Activated CD4-positive, alpha-beta T cell treated with anti-CD3 and anti-CD28 coated beads, Interleukin-2, amount 50 U/mL, for 1 hour (primary cell): ENCODE measurements at places on chromosomes 5 and 9.

DNA sequence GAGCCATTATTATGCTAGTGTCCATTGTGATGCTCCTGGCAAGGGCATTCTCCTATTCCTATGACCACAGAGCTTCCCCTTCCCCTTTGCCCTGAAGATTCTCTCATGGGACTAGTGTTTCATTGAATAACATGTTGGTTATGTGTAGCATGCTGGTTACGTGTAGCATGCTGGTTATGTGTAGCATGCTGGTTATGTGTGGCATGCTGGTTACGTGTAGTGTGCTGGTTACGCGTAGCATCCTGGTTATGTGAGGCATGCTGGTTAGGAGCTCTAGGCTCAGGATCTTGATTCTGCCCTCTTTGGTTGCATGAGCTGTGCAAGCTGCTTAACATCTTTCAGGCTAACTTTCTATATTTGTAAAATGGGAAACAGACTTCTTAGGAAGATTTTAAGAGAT is 46.5 kb upstream of the GPR151 start:
- no peak for DNase-seq

- DNase-seq = no peak
Measured at GRCh38 chr9:20391208-20391607, 231.1 kb downstream of the MLLT3 start.

DNA sequence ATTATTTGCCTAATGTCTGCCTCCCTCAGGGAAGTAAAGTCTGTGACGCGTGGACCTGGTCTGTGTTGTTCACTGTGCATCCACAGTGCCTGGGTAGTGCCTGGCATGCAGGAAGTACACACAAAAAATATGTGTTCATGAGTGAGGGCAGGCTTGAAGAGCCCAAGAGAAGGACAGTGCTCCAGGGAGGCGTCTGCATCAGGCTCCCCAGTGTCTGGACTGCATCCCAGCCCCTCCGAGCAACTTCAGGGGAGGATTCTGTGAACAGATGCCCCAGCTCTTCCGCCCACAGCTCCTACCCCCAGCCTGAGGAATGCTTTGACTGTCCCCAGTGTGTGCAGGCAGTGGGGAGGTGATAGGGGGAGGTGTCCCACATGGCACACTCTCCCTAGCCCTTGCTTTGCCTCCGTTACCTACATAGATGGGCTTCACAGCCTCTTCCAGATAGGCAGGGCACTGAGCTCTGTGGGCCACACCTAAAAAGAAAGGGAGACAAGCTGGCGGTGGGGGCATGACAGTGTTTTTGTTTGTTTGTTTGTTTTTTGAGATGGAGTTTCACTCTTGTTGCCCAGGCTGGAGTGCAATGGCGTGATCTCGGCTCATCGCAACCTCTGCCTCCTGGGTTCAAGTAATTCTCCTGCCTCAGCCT is 25.4 kb downstream of the IRF1 start:
- DNase-seq = no peak

- no peak for DNase-seq
Measured at GRCh38 chr5:109945097-109945678, 255.5 kb downstream of the MAN2A1 start.

DNA sequence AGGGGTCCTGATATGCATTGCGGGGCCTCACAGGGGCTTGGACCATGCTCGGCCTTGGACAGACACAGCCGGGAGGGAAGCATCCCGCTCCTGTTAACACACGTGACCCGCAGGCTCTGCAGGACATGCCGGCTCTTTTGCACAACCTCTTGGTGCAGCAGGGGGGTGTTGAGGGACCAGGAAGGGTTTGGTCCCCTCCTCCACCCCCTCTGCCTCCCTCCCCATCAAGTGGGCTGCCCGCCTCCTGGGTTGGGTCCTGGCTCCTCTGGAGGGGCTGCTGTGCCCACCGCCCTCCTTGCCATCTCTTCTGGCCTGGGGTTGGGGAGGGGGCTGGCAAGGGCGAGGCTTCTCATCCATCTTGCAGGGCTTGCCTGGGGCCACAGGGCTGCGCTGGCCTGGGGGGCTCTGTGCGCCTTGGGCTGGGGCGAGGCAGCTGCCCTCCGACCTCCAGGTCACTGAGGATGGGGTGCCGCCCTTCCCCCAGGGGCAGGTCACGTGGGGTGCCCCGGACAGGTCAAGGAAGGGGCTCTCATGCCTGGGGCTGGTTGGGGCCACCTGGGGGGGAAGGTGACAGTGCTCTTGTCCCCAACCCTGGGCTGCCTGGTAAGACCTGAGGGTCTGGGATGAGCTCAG is 16.8 kb upstream of the SLC9A3 start:
- no peak for DNase-seq

DNA sequence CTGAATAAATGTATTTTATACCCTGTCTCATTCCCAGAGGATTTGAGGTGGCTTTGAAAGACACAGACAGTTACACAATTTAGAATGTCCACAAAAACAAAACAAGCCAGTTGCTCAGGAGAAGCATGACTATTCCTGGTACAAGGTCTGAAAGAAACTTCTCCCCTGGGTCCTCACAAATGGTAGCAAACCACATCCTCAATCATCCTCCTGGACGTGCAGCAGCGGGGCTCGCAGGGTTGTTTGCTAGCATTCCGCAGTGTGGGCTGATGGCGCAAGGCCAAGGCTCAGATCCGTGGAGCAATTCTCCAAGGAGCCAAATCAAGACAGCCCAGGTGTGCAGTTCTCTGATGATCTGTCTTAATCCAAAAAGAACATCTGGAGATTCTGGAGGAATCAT is 210.3 kb downstream of the ACTL7B start:
- no peak for DNase-seq

DNA sequence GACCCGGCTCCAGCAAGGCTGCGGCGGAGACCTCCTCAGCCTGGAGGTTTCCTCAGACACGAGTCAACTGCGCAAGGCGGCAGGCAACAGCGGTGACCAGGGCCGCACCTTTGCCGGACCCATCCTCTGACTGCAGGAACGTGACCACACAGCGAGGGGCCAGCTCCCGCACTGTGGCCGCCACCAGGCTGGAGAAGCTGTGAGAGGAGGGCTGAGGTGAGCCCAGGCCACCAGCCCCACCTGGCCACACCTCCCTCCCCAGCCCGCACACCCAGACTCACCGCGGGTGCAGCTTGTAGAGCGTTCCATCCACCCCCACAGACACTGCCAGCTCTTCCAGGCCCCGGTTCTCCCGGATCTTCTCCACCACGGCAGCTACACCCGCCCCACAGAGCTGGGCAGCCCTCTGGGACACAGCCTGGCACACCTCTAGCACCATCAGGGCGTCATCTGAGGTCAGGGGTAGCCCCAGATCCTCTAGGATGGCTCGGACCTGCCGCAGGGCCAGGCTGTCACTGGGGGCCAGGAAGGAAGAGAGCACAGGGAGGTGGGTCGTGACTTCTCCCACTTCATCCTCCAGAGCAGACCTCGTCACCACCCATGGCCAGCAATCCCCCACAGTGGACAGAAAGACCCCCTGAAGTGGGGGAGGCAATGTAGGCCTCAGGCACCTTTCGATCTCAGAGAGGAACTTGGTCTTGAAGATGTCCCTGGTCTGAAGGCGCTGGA is 18.0 kb downstream of the HK3 start:
- no peak for DNase-seq

- DNase-seq = no peak
Measured at GRCh38 chr5:36602704-36603321, 3.6 kb upstream of the SLC1A3 start.

DNA sequence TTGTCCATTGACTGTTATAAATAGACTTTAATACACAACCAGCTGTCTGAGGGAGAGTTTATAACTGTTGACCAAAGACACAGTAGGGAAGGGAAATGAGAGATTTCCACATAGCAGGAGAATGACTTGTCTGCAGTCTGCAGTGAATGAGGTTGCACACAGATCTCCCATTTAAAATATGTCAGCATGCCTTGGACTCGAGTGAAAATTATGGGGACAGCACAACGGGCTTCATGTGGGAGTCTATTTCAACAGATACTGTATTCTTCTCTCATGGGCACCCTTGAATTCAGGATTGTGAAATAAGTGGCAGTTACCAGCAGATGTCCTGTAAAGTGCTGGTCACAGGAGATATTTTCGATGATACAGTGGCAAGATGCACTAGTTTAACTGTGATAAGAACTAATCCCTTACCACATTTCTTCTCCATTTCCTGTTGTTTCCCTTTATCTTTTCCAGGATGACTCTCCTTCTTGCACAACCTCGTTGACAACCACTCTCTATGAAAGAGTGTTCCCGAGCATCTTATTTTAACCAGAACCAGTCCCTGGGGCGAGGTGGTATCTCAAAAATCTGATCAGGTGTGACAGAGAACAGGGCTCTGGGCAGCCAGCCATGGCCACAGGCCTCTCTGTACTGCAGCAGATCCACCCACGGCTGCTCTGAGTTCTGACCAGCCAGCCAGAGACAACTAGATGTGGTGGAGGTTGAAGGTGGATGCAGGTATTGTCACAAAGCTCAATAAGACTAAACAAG is 51.5 kb upstream of the MAP3K1 start:
- DNase-seq = no peak

- no peak for DNase-seq
Measured at GRCh38 chr5:57832875-57833274, 350.3 kb upstream of the ACTBL2 start.

DNA sequence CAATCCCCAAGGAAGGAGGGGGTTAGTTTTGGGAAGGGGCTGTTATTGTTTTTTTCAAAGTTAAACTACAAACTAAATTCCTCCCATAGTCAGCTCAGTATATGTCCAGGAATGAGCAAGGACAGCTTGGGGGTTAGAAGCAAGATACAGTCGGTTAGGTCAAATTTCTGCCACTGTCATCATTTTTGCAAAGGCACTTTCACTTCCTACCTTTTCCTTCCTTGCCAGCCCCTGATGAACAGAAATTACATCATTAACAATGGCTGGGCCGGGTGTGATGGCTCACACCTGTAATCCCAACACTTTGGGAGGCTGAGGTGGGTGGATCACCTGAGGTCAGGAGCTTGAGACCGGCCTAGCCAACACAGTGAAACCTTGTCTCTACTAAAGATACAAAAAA is 51.5 kb upstream of the HRH2 start:
- no peak for DNase-seq

DNA sequence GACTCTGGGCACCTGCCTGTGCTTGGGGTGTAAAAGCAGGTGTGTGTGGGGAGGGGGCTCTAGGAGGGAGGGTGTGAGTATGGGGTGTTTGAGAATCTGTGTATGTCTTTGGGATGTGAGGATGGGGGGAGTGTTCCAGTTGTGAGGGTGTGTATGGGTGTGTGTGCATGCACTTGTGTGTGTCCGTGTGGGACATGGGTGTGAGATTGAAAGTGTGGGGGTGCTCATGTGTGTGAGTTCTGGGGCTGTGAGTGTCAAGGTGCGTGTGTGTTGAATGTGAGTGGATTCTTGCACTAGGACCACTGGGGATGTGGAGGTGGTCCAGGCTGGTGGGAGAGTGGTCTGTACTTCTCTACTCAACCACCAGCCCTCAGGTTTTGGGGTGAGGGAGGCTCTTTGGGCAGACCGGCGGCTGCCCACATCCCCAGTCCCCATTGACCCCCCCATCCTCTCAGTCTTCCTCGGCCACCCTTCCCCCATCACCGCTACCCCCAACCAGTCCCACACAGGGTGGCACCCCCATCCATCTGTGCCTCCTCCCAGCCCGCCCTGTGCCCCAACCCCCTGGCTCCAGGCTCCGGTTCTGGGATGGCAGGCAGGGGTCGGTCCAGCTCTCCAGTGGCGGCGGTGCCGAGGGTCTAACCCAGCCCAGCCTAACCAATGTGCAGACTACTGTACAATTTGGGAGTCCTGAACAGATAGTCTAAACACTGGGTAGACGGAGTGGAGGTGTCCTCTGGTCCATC is 31.5 kb downstream of the GOLGA2 start:
- DNase-seq = no peak

DNA sequence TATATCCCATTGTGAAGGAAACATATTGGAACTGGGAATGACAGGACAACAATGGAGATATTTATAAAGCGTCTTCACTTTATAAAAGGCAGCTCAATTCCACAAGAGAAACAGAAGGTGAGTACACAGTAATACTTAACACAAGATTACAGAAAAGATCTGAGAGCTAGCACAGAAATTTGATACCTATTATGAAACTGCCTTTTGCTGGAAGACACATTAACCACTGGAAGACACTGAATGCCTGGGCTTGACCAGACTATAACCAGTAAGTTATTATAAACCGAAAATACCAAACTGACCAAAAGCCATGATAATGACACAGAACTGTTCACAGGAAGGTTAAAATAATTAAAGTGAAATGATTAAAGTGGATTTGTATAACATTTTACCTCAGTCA is 195.4 kb downstream of the NR2F1-AS1 start:
- DNase-seq = no peak

- DNase-seq = no peak
Measured at GRCh38 chr5:138287246-138287645, 12.8 kb upstream of the GFRA3 start.

DNA sequence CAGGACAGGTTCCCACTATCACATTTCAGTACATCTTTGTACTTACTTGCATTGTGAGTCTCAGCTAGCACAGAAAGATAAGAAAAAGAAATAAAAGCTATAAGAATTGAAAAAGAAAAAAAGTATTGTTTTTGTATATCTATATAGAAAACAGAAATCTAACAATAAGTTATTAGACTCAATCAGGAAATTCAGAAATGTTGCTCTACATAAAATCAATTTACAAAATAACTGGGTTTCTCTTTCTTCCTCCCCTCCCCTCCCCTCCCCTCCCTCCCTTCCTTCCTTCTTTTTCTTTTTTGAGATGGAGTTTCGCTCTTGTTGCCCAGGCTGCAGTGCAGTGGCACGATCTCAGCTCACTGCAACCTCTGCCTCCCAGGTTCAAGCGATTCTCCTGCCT is 7.2 kb upstream of the CACNA1B start:
- no peak for DNase-seq

- no peak for DNase-seq
Measured at GRCh38 chr5:80237243-80237642, 18.6 kb downstream of the SERINC5 start.
